ENCODE measurements at places on chromosomes 5 and 9. TPM values are rescaled to one million over a fixed set of nuclear protein-coding genes. Genes with fewer than 3 reads are reported as not detected.
A peak's percentile ranks its signal among the peaks of the same experiment; 100 is the strongest.

The SLC23A1 gene
- 67.9 TPM for total RNA-seq

The MEIKIN gene
- total RNA-seq = not detected

The TMEM252 gene
- not detected for total RNA-seq

The C1QTNF2 gene
- not detected for total RNA-seq

The ELAVL2 gene
- not detected for total RNA-seq

DNA sequence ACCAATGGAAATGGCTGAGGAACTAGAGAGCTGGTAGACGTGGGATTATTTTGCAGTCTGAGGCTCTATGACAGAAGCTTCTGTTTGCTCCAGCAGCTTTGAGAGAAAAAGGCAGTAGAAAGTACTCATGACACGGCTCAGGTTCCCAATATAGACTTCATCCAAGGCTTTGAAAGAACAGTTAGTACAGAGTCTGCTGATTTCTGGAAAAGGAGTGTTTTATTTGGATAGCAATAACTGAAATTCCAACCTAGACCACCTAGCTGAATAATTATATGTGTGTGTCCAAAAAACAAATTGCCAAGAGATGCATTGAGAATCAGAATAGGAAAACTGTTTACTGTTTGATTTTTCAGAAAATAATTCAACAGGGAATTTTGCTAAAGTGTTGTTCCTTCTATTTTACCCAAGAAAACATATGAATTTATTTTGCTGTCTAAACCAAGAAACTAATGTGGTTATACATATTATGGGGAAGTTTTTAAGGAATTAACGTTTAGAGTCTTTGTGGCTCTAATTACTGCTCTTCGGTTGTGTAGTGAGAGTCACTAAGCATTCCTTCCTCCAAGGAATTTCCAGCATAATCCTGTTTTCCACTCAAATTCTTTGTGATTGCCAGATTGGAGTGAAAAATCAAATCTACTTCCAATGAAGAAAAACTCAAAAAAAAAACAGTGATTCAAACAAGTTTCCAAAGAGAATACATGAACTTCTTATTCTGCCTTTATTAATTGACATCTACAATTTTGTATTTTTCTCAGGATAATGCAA lies 18.1 kb upstream of the MTX3 start:
- DNase-seq = no peak

- DNase-seq = no peak
These were observed 8.3 kb downstream of the CDK5RAP2 start for GRCh38 chr9:120571443-120572257.

DNA sequence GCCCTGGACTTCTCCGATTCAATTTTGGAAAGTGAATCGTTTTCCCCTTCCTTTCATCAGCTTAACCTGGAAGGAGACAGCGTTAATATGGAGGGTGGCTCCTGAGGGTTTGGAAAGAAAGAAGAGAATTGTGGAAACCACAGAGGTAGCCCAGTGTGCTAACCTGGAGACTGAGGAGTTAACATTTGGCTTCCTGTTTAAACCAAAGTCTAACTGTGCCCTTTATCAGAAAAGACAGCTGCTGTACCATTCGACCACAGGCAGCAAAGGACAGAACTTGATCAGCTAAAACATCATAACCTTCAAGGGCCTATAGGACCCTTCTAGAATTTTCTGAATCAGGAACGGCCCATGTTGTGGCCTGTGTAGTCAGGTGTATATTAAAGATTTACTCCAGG lies 735 bp downstream of the IDNK start:
- peak; percentile 53 for DNase-seq

GRCh38 chr9:89961616-89962341 lies 357.0 kb downstream of the GADD45G start:
- no peak for DNase-seq

- DNase-seq = no peak
These were observed 6.4 kb downstream of the ADAMTS6 start for GRCh38 chr5:65475336-65475735.

- DNase-seq = peak; percentile 72
These were observed 12.5 kb upstream of the SLC36A3 start for GRCh38 chr5:151315998-151316597.

- no peak for DNase-seq
These were observed 204.1 kb downstream of the EBF1 start for GRCh38 chr5:158895588-158895987.

GRCh38 chr5:146510559-146511125 lies 5.3 kb downstream of the GPR151 start:
- no peak for DNase-seq

DNA sequence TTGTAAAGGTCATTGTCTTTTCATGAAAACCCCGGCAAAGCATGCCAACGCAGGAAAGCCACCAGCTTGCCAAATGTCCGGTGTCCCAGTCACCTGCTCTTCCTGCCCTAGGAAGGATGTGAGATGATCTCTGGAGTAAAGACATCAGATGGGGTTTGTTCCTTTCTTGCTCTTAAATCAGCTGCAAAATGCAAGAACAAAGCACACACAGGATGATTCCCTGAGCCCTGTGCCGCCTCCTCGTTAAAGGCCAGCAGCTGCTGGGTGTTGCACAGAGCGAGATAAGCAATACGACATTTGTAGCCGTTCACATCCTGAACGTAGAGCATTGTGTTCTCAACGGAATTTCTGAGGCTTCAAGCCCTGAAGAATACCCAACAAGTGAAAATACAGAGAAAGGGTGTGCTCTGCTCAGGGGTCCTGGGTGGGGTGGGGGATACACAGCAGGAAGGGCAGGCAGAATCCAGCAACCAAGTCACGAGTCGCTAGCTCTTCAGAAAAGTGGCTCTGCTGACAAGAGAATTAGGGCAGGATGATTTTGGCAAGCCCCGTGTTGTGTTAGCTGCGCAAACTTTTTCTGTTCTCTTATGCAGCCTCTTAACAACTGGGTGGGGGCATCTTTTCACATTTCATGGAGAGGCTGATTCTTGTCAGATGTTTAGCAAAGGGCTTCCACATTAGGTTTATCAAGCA lies 229.2 kb upstream of the MAP3K1 start:
- no peak for DNase-seq

DNA sequence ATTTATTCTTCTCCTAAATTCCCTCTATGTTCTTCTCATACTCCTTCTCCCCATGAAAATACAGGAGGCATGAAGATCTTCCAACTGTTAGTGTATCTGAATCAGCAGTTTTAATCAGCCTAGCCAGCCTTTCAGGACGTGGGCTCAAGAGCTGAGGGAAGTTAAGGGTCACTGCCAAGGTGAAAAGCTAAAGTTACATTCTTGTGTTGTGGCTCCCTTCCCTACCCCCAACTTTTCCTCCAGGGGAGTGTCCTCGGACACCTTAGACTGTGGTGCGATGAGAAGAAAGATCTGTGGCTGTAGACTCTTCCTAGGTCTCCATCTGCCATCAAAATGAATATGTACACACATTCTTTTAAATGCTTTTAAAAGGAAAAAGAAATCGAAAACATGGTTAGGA lies 4.2 kb downstream of the DMRT3 start:
- DNase-seq = no peak

- DNase-seq = no peak
These were observed 17.7 kb upstream of the CARTPT start for GRCh38 chr5:71701407-71701806.

GRCh38 chr5:36414869-36415282 lies 113.2 kb upstream of the RANBP3L start:
- DNase-seq = peak; percentile 45

DNA sequence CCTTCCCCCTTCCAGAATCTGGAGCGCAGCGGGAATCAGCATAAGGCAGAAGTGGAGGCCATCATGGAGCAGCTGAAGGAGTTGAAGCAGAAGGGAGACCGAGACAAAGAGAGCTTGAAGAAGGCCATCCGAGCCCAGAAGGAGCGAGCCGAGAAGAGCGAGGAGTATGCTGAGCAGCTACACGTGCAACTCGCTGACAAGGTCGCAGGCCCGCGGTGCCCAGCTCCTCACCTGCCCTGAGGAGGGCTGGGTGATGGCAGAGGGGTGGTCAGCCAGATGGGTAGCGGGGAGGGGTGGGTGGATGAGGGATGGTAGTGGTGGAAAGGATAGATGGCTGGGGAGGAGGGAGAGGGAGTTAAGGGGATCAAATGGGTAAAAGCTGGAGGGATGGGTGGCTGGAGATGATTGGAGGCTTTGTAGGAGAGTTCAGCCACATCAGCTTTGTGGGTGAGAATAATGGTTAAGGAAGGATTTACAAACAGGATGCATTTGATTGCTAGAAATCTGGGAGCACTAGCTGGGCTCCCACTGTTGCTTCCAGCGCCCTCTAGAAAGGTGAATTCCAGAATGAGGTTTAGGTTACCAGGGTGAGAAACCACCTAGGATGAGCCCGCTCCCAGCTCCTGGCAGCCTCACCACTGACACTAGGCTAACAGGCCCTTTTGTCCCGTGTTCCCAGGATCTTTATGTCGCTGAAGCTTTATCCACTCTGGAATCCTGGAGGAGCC lies 19.7 kb upstream of the GLE1 start:
- no peak for DNase-seq

GRCh38 chr5:177545487-177546257 lies 8.7 kb downstream of the FAM193B start:
- DNase-seq = no peak

GRCh38 chr5:1133108-1133507 lies 21.2 kb upstream of the SLC12A7 start:
- no peak for DNase-seq

GRCh38 chr5:133508331-133508730 lies 104.0 kb downstream of the FSTL4 start:
- DNase-seq = no peak

Data from OCI-LY7 (cell line).